Suppressor macrophage treated with lipopolysaccharide for 1 hour (primary cell): ENCODE measurements at places on chromosomes 6 and 20.

DNA sequence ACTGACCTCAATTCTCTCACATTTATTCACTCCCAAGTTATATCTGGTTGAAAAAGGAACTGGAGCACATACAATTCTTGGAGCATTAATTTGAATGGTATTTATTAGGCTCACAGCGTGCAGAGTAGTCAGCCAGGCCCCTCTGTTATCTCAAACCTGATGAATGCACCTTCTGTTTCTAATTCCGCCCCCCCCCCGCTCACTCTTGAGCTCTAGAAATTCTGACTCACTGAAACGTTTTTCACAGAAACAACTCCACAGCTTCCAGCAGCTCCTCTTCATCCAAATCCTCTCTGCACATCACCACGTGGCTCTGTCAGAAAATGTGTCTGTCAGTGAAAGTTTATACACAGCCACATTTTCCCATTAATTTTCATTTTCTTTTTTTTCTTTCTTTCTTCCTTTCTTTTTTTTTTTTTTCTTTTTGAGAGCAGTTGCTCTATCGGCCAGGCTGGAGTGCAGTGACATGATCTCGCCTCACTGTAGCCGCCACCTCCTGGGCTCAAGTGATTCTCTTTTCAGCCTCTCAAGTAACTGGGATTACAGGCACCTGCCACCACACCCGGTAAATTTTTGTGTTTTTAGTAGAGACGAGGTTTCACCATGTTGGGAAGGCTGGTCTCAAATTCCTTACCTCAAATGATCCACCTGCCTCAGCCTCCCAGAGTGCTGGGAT lies 109.4 kb downstream of the TBXT start:
- no peak for DNase-seq

DNA sequence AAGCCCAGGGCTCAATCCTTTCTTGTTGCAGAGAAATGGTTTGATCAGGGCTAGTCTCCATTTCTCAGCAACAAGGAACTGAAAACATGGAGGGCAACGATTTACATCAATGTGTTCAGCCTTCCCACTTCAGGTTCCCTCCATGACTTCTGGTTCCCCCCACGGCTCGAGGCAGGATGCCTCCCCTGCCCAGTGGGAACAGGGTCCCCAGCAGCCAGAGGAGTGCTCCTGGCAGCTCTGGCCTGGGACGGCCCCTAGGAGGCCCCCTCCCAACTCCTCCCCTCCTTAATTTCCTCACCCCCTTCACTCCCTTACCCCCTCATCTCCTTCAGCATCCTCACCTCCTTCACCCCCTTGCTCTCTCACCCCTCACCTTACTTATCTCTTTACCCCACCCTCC lies 283.8 kb downstream of the CDC5L start:
- DNase-seq: no peak

- DNase-seq: no peak
Measured at GRCh38 chr20:43667341-43668132, 623 bp downstream of the MYBL2 start.

- DNase-seq: peak; percentile 15
Measured at GRCh38 chr6:87483929-87484328, 11.2 kb downstream of the SLC35A1 start.

DNA sequence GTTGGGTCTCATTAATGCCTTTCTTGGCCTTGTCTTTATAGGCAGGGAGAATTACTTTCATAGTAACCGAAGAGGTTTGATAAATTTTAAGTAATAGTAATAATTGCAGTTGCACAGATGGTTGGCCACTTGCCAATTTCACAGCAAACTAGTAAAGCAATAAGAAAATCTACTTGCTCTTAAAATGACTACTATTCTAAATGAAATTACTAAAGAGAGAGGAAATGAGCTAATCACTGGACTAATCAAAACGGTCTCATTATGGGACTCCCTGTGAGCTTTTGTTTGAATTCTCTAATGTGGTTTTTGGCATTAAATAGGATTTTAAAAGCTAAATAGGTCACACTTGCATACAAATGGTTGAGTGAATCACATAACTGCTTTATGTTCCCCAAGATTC lies 227.4 kb upstream of the PLN start:
- DNase-seq: no peak

- no peak for DNase-seq
Measured at GRCh38 chr6:157270916-157271315, 52.4 kb downstream of the TMEM242 start.

DNA sequence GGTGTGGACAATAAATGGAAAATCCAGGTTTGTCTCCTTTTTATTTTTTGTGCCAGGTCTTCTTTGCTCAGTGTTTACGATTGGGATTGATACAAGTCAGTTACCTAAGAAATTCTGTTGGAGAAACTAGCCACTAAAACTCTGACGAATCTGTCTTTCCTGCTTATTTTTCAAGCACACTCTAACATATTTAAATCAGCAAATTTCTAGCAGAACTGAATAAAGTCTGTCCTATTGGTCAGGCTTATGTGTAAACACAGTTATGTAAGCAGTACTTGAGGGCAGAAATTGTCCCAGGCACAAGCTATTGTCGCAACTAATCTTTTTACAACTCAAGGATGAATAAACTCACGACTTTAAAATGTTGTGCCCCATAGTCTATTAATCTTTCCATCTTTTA lies 12.1 kb upstream of the EXOC2 start:
- no peak for DNase-seq

GRCh38 chr20:17189976-17190695 lies 36.7 kb upstream of the PCSK2 start:
- DNase-seq: no peak

- DNase-seq: no peak
Measured at GRCh38 chr6:56091159-56091869, 156.1 kb downstream of the COL21A1 start.

DNA sequence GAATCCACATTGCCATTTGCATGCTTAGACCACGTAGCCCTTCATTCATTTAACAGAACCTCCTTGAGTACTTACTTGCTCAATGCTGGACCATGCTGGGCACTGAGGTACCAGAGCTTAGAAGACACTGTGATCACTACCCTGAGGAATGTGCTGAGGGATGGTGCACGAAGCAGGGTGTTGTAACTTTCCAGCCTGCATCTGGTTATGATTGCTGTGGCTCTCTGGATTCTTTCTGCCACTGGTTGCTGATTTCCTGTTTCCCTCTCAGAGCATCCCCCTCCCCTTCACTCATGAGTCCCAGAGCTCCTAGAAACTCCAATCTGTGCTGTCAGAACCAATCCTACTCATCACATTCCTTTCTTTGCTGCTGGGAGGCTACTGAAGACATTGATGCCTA lies 537.4 kb downstream of the PTPRT start:
- DNase-seq: no peak

DNA sequence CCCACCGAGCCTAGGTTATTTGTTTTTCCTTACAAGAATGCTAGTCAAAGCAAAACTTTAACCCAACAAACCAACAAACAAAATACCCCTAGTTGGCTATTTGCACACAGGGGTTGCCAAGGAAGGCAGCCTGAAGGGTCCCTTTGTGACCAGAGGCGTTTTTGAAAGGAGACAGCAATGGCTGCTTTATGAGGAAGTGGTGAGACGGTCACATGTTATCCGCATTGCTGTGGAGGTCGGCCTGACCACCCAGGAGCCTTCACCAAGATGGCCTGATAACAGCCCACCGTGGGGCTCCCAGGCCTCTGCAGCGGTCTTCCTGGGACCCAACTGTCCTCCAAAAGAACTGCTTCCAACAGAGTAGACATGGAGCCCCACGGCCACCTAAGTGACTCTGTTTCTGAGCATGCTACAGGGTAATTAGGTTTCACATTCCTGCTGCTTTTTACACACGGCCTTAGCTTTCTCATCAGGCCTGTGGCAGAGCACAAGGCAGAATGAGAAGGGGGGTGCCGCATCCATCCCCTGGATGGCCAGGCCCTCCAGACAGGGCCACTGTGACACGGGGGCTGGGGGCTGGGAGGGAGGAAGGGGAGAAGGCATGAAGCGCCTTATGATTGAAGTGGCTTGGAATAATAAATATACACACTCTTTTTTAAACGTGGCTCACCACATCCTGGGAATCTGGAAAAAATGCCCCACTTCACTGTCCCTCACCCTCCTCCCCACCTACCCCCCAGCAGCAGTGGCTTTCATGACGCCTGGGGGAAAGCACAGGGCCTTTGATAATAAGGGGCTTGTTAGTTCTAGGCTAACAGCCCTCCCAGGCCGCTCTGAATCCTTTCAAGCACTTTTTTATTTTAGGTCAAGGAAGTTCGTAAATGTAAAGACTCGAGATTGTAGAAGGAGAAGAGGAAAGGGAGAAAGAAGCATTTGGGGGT lies 86.0 kb downstream of the CLIC5 start:
- no peak for DNase-seq

DNA sequence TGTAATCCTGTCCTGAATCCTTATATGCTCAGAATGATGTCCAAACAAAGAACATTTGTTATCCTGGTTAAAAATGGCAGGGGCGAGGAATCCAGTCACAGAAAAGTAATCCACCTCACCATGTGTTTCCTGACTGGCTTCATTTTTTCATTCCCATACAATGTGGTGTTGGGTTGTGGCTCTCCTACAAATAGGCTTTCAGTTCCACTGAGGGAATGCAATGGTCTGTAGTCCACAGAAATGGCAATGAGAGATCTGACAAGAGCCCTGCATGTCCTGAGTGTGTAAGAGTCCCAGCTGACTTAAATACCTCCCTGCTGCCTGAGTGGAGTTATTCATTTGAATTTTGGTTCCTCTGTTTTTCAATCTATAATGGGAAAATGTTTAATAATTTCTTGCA lies 47.4 kb upstream of the FBXL4 start:
- DNase-seq: no peak

DNA sequence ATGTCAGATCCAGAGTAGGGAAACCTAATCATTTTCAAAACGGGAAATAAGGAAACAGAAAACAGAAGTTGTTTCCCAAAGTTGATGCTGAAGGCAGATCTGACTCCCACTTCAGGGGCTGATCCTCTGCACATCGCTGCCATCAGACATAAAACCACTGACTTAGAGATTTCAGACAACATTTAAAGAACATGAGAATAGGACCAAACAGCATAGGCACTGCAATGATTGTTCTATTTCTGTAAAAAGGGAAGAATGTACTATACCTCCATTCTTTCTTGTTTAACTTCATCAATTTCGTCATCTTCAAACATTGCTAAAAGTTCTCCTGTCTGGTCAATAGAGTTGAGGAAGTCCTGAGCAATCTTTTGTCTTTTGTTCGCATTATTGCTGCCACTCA lies 324.7 kb upstream of the RUNX2 start:
- peak; percentile 84 for DNase-seq

- no peak for DNase-seq
Measured at GRCh38 chr6:144190080-144190479, 39.8 kb downstream of the STX11 start.

- no peak for DNase-seq
Measured at GRCh38 chr20:24425523-24426135, 43.8 kb upstream of the SYNDIG1 start.

GRCh38 chr20:37235065-37235464 lies 26.5 kb downstream of the GHRH start:
- no peak for DNase-seq

GRCh38 chr6:6825193-6825784 lies 236.8 kb downstream of the LY86 start:
- DNase-seq: no peak

- DNase-seq: no peak
Measured at GRCh38 chr6:81534934-81535465, 217.5 kb downstream of the TENT5A start.

- DNase-seq: no peak
Measured at GRCh38 chr20:32934580-32934979, 69.7 kb downstream of the SUN5 start.

GRCh38 chr6:167826896-167827582 lies at the start of gene AFDN:
TSS of gene AFDN (plus strand) at chr6:167826911. CDS start at chr6:167827133, 222 bp downstream.
- DNase-seq: peak; percentile 24

GRCh38 chr6:143258945-143259344 lies 191.6 kb downstream of the ADAT2 start:
- peak; percentile 64 for DNase-seq

DNA sequence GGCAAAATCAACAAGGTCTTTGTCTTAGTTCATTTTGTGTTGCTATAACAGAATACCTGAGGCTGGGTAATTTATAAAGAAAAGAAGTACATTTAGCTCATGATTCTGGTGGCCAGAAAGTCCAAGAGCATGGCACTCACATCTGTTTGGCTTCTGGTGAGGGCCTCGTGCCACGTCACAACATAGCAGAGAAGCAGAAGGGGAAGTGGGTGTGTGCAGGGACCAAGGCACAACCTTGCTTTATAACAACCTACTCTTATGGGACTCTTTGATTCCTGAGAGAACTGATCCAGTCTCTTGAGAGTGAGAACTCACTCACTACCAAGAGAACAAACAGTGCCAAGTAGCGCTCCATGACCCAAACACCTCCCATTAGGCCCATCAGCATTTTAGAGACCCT lies 25.4 kb downstream of the GABRR2 start:
- DNase-seq: no peak

- DNase-seq: no peak
Measured at GRCh38 chr6:56526860-56527544, 115.7 kb downstream of the DST start.

- DNase-seq: peak; percentile 4
Measured at GRCh38 chr20:39190666-39191570, 228.8 kb downstream of the DHX35 start.

GRCh38 chr6:116511424-116512110 lies at the start of gene CALHM5:
TSS of gene CALHM5 (plus strand) at chr6:116511639. CDS start at chr6:116511697, 58 bp downstream.
- DNase-seq: peak; percentile 41

- no peak for DNase-seq
Measured at GRCh38 chr6:46347669-46348068, 143.6 kb downstream of the RCAN2 start.

GRCh38 chr6:36780442-36781177 lies 58.6 kb downstream of the CPNE5 start:
- DNase-seq: peak; percentile 45

GRCh38 chr20:62979310-62979709 lies 26.8 kb downstream of the SLC17A9 start:
- no peak for DNase-seq

DNA sequence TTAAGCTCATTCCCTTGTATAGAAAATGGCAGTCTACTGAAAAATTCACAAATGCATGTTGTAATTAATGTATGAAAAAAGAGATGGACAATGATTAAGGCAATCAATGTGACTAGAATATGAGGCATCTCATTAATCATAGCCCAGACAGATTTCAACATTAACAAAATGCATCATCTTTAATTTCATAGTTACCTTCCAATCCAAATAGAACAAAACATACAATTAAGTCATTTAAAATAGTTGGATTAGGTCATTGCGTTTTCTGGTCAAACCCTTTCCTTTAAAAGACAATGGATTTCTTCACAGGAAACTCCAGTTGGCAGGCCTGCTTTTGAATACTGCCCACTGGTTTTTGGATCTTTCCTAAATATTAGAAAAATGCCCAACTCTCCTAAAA lies 203.9 kb downstream of the HAO1 start:
- DNase-seq: no peak

- no peak for DNase-seq
Measured at GRCh38 chr20:61345656-61346055, 93.6 kb downstream of the CDH4 start.

GRCh38 chr6:67916399-67916798 lies 718.7 kb upstream of the ADGRB3 start:
- DNase-seq: no peak

DNA sequence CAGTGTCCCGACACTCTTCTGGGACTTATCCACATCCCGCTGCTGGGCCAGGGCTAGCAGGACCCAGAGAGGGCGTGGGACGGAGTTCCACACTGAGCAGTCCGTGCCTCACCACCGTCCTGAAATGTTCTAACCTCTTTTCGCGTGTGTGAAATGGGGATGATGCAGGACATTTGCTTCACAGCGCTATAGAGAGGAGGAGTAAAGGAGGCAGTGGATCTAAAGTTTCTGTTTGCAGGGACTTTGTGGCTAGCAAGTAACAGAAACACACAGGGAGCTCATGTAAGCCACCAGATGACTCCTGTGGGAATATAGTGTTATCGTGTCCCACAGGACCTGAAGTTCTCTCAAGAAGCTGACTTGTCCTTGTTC lies 634 bp downstream of the ITPA start:
- peak; percentile 58 for DNase-seq
